ENCODE measurements at places on chromosomes 3 and 15.

DNA sequence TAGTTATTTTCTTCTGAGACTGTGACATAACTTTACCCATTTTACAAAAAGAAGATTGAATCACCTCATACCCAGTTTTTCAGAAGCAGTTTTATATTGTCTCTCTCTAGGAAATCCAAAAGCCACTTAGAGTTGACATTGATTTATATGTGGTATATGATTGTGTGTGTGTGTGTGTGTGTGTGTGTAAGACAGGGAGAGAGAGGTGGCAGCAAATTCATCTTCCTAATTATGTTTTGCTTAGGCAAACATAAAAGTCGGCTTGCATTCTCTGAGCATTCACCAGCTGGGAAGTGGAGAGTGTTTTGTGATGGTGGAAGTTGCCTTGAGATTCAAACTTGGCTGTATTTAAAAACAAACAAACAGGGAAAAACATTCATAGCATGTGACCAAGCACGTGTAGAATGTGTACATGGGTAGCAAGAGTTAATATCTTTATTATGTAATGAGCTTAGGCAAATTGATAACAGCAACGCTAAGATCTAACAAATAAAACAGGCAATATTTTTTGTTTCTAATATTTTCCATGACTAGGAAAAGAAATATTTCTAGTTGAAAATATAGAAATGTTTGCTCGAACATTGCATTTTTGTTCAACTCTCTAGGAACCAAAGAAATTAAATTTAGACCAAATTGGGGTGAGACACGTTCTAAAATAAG is 64.4 kb upstream of the IGF1R start:
- DNase-seq = no peak

GRCh38 chr3:83434880-83435587 is 1523.8 kb upstream of the CADM2 start:
- DNase-seq = no peak

DNA sequence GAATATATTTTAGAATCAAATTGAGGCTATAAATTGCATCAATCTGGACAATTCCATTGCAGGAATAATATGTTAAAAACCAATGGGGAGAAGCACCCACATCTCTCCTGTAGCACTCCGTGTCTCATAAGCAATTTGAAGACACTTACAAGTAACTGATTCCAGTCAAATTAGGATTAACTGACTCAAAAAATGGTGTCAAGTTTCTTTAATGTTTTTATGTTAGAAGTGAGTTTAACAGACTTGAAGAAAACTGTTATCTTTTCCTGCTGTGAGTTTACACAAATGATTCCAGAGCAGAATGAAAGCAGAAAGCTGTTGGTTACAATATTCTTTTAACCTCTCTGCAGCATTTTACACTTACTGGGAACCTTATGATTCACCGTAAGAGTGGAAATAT is 23.2 kb downstream of the RLBP1 start:
- DNase-seq = no peak

DNA sequence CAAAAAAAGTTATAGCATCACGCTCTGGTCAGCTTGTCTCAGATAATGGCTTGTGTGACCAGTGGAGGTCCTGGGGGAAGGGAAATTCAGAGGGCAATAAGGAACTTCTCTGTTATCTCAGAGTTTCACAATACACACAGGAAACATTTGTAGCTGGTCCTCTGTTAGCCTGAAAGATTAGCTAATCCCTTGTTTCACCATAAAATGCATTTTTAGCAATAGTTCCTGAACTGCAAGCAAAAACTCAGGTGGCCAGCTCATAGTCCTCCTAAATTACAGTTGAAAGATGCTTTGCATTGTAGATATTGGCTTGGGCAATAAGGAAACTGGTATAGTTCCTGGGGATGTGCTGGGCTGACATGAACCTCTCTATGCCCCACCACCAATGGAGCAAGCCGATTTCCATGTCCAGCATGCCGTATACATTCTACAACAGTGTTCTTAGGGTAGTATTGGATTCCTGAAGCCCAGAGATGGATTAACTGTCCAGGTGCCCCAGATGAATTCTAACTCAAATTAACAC is 141.5 kb upstream of the TBL1XR1 start:
- DNase-seq = no peak

GRCh38 chr15:57785959-57786358 is 79.4 kb downstream of the POLR2M start:
- no peak for DNase-seq

DNA sequence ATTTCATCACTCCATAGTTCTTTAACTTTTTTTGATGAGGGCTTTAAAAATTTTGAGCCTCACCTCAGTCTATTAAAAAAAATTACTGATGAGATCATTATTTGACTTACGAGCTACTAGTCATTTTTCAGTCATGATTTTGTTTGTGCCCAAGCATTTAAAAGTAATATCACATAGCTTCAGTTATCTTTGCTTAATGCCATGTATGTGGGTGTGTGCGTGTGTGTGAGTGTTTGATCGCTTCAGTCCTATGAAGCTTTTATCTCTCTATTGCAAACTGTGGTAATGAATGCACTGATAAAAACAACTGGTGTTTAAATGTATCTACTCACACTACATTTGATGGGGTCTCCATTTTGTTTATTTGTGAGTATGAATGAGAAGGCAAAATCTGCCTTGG is 49.8 kb downstream of the RSRC1 start:
- no peak for DNase-seq

GRCh38 chr15:28099555-28100140 is 533 bp upstream of the OCA2 start:
- no peak for DNase-seq

- no peak for DNase-seq
Observed at GRCh38 chr3:149572796-149573414, 84.9 kb downstream of the WWTR1 start.

GRCh38 chr3:72100601-72101187 is 315.7 kb upstream of the PROK2 start:
- DNase-seq = peak; percentile 88

- DNase-seq = no peak
Observed at GRCh38 chr3:38721207-38721772, 71.8 kb upstream of the SCN5A start.

DNA sequence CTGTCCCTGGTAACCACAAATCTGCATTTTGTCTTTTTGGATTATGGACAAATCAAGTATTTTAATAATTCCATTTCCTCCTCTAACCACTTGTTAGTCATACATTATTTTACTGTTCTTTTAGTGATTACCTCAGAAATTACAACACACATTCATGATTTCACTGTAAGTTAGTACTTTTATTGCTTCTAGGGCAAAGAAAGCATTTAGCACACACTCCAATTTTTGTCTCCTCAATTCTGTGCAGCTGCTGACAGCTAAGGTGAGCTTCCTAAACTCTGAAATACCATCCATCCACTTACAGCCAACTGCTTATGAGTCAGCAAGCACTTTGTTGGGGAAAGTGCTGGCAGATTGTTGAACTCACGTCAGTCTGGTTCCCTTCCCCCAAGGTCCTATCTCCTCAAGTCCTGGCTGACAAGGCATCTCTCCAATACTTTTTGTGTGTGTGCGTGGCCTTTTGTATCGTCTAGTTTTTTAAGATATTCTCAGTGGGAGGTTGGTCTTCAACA is 49.4 kb upstream of the TNFAIP8L3 start:
- no peak for DNase-seq

DNA sequence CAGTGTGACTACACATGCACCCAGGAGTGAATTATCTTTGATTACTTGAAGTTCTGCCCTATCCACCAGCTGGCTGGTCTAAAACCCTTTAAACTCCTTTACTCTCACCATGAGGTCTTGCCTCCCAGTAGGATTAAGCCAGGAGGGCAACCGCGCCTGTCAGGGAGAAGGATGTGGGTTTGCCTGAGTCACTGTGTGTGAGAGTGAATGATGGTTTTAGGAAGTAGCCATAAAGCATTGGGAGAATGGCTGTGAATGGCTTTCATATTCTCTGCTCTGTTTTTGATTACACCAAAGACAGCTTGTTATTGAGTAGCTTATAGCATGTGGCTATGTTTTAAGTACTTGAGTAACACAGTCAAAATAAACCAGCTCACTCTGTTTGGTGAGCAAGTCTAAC is 637.7 kb upstream of the TBL1XR1 start:
- DNase-seq = no peak

GRCh38 chr15:86077070-86077469 is 2.6 kb upstream of the AGBL1 start:
- no peak for DNase-seq

DNA sequence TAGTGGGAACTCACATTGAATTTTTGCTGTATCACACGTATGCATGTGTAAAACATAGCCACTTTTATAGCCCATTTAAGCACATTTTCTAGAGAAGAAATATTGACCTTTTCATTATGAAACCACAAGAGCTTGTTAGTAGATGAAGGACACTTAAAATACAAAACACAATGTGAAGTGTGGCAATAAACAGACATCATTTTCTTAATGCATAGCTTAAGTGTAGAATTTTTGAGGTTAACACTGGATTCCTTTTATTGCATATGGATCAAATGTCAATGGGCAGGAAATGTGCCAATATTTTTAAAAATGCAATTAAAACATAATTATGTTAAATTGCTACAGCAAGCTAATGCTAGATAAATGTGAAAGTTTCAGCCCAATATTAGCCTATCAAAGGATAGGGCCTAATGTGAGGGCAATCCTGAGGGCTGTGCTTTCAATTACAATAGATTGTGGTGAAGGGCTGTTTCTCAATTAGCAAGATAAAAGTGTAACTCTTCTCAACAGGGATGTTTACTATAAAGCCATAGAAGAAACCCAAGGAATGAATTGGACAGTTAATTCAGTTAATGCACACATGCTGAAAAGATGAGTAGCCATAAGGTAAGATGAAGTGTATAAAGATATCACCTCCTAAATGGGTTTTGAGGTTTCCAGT is 489.0 kb upstream of the CDIN1 start:
- no peak for DNase-seq

GRCh38 chr3:49462222-49462621 is 7.8 kb upstream of the DAG1 start:
- DNase-seq = no peak

- DNase-seq = no peak
Observed at GRCh38 chr3:152729906-152730305, 105.0 kb upstream of the P2RY1 start.

DNA sequence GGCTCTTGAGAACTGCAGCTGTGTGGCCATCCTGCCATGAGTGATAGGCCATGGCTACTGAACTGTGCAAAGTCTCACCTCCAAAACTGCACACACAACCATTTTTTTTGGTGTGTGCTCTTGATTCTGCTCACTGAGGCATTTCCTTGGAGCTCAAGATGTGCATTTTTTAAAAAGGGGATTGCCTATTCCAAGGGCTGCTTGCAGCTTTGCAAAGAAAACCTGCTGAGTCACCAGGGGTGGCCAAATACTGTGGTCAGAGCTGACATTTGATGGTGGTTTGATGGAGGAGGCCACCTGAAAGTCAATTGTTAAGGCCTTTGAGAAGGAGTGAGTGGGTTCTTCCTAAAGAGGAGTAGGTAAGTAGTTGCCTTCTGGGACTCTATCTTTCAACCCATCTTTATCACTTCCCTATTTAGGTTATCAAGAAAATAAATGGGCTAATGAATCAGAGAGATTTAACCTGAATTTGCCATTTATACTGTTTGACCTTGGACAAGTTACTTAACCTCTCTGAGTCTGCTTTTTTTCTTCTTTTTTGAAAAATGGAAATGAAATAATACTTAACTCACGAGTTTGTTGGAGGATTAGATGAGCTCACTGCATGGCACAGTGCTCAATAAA is 87.9 kb downstream of the CHST2 start:
- DNase-seq = no peak

DNA sequence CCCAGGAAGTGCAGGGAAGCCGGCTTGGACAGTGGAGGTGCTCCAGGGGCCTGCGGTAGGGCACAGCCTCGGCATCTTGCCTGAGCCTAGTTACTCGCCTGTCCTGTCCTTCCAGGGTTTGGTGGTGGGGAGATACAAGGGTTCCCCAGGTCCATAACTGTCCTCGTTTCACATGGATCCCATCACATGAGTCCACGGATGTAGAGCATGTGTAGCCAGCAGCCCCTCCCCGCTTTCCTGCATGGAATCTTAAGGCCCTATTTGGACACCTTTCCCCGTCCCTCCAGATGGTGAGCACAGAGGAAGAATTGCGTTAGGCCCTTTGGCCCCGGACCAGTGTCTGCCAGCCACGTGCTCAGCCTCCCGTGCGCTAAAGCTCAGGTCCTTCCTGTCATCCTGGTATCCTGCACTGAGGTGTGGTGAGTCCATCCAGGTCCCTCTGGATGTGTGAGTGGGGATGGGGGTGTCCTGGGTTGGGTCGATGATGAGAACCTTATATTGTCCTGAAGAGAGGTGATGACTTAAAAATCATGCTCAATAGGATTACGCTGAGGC is 230.4 kb downstream of the SNRPN start:
- no peak for DNase-seq

GRCh38 chr3:194032828-194033435 is 103.0 kb upstream of the HES1 start:
- DNase-seq = no peak

DNA sequence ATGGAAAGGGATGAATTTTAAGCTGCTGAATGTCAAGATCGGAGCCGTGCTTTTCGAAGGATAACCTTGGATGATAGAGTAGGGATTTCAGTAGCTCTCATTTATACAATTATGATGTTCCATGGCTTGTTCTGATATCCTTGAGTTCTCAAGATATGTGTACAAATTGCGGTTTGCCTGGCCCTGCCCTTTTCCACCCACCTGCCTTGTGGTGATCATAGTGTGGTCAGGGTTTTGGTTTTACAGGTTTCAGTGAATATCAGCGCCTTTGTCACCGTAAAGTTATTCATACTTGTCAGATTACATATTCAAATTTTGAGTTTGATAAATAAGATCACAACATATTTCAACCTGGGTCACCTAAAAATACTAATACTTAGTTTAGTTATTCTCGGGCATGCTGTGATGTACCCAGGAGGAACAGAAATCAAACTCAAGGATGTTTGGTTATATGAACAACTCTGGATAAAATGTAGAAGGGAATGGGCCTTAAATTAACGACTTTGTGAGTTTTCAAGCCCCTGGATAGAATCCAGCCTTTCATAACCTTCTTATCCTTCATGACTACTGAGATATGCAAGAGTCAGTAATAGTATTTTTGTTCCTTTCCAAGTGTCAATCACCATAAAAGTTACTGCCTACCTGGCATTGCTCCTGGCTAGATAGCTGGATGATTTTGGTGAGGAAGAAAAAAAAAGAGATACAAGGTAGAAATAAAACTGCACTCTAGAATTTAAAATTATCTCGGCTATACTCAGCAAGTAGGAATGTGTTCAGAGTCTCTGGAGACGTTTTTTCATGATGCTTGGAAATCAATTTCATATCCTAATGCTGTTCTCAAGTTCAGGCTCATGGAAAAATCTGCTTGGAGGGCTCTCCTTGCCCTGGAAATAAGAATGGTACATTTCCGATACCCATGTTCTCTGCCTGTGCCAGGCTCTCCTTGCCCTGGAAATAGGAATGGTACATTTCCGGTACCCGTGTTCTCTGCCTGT is 209.2 kb upstream of the TPRG1 start:
- no peak for DNase-seq

DNA sequence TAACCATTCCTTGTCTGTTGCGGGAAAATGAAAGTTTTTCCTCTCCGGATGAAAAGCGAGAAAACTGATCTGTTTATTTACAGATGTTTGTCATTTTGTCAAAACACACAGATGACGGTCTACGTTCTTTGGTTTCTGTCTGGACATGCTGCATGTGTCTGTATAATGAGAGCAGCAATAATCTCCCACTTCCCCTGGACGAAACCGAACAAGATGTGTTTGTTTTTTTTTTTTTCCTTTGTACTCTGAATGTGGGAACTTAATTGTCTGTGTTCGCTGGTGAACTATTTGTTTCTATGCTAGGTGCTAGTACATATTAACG is 33.6 kb downstream of the PTPRG start:
- no peak for DNase-seq
